ENCODE measurements at places on chromosomes 1 and 21.

DNA sequence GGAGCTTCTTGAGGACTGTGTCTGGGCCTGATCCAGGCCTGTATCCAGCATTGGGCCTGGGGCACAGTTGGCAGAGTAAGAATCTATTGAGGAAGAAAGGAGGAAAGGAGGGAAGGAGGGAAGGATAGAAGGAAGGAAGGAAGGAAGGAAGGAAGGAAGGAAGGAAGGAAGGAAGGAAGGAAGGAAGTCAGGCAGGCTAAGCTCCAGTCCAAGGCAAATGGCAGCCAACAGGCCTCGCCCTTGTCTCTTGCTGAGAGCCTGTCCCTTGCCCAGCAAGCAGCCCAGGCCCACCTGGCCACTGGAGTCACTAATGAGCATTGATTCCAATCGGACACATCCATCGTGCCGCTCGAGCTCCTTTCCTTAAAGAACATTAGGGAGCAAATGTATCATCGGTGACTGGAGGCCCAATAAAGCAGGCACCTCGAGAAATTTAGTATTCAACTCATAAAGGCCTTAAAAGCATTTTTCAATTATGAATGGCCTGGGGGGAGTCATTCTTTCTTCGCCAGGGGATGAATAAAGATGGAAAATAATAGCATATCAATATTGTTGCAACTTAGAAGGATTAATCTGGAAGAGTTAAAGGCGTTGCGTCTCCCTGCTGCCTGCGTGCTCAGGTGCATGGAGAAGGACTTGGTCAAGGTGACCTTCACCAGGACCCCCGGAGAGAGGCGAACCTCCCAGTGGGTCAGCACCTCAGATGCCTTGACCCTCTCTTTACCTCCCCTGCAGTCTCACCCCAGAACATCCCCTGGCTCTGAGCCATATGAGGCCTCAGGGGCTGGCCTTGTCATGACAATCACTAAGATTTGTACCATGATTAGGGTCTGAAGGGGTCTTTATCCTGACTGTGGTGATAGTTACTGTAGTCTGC, 144.5 kb upstream of the RUNX3 start:
- DNase-seq, result no peak

DNA sequence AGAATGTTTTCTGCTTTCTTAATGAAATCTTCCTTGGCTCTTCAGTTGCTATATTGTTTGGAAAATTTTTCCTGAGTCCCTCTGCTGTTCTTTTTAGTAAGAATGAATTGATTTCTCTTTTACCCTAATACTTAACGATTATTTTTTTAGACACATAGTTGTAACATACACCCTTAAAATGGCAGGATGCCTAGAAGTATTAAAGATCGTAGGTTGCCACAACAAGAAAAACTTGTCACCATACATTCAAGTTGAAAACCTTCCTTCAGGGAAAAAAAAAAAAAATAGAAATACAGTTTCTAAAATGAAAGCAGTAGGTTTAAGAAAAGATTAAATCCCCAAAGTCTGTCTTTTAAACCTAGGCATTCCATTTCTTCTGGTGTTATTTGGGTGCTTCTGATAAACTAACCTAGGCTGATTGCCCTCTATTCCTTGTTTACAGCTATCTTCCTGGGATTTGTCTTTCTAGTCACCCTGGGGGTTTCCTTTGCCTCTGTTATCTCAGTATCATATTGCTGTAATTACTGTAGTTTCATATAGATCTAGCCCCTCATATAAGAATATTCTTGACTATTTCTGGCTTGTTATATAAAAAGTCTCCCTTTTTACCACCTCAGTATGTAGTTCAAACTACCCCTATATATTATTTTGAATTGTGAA, 16.8 kb downstream of the SUCO start:
- DNase-seq, result no peak

DNA sequence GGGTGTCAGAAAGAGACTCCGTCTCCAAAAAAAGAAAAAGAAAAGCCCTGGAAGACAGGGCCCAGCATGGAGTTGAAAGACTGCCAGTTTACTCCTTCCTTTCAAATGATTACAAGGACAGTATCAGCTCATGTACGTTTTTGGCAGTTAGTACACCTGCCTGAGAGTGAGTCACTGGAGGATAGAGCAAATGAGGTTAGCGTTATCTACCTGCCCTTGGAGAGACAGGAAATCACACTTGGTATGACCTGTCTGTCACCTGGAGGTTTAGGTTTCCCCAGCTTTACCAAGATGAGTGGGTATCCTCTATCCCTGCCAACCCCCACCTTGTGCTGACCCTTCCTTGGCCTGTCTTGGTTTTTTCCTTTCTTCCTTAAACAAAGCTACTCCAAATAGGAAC, 96.8 kb upstream of the BMP8A start:
- no peak for DNase-seq

- DNase-seq, result no peak
These were observed 297.9 kb upstream of the GREM2 start for GRCh38 chr1:240909701-240910457.

DNA sequence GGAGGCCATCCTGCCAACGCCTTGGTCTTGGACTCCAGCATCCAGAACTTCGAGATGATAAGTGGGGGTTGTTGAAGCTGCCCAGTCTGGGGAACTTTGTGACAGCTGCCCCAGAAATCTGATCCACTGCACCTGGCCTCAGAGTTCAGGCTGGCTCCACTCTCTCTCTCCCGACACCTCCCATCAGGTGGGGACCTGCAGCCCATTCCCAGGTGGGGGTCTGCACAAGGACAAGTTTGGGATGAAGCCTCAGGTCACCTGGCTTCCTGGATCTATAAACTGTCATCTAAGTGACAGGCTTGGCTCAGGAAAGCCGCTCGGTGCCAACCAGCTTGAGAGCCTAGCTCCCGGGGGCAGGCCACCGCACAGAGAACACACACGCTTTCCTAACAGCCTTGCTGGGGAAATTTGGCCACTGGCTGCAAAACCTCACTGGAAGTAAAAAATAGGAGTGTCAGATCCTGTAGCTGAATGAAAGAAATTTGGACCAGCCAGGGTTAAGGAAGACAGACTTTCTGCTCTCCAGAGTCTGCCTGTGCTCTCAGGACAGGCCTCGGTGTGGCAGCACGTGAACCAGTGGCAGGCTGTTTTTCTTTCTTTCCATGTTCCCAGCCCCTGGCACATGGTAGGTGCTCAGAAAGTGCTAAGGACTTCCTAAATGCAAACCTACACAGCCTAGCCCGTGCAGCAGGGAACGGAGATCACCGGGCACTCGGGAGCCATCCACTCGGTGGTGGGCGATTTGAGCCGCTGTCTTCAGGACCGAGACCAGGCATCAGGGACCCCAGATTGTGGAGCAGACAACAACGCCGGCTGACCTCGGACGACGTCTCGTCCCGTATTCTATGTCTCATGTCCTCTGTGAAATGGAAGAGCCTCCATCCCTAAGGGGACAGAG, 42.6 kb upstream of the LBR start:
- DNase-seq, result no peak

GRCh38 chr1:226640321-226641136, 92.0 kb downstream of the STUM start:
- no peak for DNase-seq

GRCh38 chr1:54955359-54955758, 25.1 kb upstream of the TMEM61 start:
- DNase-seq, result no peak

DNA sequence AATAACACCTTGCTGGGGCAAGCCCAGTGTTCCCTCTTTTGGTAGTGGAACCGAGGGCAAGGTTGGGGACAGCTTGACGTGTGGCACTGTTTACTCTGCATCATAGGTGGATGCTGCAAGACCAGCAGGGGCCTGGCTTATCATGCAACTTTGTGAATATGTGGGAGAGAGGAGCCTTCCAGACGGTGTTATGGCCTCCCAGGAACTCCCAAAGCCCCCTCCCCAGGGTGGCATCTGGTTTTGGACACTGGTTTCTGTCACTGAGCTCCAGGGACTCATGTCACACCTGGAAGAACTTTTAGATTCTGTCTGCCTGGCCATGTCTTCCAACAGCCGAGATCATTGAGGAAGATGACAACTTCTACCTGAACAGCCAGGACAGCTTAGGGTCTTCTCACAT, 1.4 kb upstream of the TLR5 start:
- no peak for DNase-seq

DNA sequence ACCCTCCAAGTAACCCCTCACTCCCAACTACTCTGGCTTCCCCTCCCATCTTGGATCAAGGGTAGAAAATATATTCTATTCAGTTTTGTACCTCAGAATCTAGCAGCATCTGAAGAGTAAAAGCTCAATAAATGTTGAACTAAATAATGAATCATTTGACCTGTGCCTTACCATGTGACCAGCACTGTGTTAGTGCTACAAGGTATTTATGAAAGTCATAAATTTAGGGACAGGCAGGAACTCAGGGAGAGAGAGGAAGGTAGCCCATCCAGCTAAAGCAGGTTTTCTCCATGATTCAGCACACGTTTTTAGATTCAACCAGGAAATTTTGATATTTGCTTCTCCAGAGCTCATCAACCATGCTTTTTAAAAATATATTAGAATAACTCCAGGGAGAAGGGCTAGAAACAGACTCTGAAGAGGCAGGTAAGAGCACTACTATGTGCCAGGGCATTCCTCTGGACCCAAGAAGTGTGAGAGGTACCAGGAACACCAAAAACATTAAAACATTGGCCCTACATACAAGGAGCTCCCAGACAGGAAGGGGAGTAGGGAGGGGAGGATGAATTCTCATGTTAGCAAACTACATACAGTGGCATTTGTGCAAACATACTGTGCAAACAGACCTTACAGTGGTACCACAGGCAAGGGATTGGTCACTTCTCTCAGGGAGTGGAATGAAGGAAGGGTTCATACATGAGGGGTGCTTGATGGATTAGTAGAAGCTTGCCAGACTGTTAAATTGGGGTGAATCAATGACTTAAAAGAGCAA, 64.3 kb downstream of the FYB2 start:
- DNase-seq, result no peak

DNA sequence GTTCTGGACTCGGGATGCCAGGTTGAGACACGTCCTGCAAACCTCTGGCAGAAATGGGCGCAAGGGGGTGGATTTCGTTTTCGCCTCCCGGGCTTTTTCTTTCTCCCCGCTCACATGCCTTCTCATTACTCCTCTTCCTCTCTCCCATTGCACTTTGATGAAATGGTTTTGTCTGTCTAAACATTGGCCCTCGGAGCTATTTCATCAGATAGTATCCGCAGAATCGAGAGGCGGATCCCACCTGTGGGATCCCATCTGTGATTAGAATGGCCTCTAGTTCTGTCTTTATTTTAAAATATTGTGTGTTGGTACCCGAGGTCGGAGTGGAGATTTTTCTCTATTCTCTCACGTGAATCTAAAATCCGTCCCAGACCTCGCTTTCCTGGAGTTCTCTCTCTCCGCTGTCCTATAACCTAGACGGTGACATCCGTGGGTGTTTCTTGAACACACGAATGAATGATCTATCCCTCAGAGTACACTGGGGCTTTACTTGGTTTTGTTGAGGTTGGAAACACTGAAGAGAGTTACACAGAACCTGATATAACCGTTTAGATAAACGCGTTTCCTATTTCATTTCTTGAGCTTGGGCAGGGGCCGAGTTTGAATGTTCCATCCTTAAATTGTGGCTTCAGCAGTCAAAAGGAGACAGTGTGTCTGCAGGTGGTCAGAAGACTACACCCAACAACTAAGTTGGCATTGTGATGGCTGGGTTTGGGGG, 2.0 kb downstream of the EDARADD start:
- no peak for DNase-seq

DNA sequence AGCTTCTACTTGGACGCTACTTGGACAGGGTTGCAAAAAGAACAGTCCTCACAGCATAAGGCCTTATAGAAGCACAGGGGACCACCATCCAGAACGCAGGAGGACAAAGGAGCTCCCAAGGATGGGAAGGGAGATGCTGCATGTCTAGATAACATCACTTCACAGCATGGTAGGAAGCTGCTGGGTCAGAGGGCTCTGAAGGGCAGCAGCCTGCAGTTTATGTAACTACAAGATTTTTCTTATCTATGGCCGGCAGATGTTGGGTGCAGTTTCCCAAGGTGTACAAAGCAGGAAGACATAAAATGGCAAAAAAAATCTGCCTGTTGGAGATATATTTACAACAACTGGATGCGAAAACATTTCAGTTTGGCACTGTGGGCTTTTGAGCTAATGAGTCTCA, 45.3 kb upstream of the SLC5A9 start:
- no peak for DNase-seq

GRCh38 chr21:42302794-42303193, 12.4 kb downstream of the TFF3 start:
- no peak for DNase-seq

DNA sequence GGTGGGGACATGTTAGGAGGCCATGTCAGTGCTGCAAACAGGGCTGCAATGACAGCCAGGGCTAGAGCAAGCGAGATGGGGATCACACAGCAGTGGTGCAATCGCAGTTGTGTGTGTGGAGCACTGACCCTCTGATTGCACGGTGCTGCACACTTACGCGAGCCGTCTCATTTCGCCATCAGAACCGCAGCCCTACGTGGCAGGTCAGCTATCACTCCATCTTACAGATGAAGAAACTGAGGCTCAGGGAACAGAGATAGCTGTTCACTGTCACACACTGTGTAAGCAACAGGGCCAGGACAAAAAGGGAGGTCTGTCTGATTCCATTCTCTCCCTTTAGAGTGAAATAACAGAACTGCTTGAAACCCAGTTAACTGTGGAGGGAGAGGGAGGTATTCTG, 104.8 kb upstream of the SLC45A1 start:
- no peak for DNase-seq

DNA sequence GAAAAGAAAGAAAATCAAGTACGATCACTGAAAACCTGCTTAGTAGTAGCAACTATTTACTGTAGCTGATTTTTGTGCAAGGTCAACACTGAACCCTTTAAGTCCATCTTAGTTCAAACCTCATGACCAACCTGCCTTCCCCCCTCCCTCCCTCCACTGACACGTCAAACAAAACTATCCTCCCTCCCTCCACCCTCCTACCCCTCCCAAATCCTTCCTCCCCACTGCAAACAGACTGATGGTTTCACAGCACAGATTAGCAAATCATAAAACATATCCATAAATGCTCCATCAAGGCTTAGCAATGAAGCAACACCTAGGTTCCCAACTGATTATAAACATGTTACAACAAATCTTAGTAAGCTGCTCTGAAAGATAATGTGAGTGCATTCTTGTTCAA, 164.3 kb upstream of the GREM2 start:
- DNase-seq, result no peak

GRCh38 chr1:72137656-72138055, 144.7 kb downstream of the NEGR1 start:
- DNase-seq, result no peak

DNA sequence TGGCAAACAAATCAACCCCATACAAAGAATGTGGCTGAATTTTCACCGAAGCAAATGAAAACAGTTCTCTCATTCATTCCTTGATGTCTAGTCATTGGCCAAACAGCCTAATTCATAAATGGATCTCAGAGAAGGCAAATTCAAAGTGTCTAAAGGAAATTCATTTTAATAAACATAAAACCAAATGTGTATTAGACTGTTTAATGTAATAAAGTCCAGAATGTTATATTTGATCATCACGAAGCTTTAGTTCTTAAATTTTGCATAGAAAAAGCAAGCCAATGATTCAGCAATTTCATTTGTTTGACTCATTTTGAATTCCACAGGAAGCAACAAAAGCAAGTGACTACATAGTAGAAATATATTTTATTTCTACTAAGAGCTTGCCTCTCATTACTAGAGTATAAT, 379.2 kb upstream of the ADAMTS5 start:
- DNase-seq, result no peak
